Activated T-cell treated with anti-CD3 and anti-CD28 coated beads, Interleukin-2, amount 50 U/mL, for 72 hours (primary cell): ENCODE measurements at places on chromosomes 5 and 9. TPM values are rescaled to one million over a fixed set of nuclear protein-coding genes. Genes with fewer than 3 reads are reported as not detected.
A peak's percentile ranks its signal among the peaks of the same experiment; 100 is the strongest.

Gene NXNL2
- not detected for total RNA-seq

Gene FOXD4L4
- total RNA-seq, result 0.16 TPM

Gene TMEM203
- total RNA-seq, result 33.3 TPM

Gene GPR151
- total RNA-seq, result not detected

Gene STKLD1
- 0.88 TPM for total RNA-seq

Gene ISL1
- total RNA-seq, result not detected

Gene GNA14
- total RNA-seq, result 0.29 TPM

Gene CAMK4
- 96.0 TPM for total RNA-seq

Gene OTP
- total RNA-seq, result not detected

Gene AKNA
- 204 TPM for total RNA-seq

Gene LCN9
- not detected for total RNA-seq

GRCh38 chr9:84301851-84302250 lies 38.7 kb downstream of the SLC28A3 start:
- no peak for DNase-seq

- DNase-seq, result no peak
Observed at GRCh38 chr5:119378075-119378700, 22.4 kb downstream of the TNFAIP8 start.

DNA sequence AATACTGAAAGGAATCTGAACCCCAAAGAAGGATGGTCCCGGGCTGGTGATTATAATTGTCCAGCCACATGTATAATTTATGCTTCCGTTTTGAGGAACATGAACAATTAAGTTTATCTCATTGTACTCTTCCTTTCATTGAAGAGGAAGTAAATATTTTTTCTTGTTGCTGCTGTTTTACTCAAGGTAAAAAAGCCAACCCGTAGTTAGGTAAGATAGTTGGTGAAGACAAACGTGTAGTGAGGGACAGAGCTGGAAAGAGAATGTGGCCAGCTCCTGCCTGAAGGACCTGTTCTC lies 5.1 kb downstream of the RCL1 start:
- no peak for DNase-seq

- DNase-seq, result peak; percentile 34
Observed at GRCh38 chr9:76023715-76024195, 133.3 kb downstream of the PCSK5 start.

DNA sequence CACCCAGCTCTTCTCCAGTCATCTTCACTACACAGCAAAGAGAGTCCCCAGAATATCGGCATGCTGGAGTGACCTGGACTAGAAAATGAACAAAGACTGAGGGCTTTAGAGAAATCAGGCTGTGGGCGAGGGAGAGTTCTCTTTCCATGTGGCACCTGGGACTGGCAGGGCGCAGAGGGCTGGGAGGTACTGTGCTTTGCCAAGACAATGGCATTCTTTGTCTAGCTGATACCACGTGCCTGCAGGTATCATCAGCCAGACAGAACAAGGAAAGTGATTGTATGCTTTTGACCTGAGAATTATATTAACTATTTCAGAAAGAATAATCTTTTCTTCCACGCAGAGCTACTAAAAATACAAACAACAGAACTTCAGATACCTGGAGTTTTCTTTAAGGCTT lies 30.5 kb downstream of the DDX31 start:
- no peak for DNase-seq

- DNase-seq, result no peak
Observed at GRCh38 chr9:93891549-93892310, 63.4 kb downstream of the BARX1 start.

DNA sequence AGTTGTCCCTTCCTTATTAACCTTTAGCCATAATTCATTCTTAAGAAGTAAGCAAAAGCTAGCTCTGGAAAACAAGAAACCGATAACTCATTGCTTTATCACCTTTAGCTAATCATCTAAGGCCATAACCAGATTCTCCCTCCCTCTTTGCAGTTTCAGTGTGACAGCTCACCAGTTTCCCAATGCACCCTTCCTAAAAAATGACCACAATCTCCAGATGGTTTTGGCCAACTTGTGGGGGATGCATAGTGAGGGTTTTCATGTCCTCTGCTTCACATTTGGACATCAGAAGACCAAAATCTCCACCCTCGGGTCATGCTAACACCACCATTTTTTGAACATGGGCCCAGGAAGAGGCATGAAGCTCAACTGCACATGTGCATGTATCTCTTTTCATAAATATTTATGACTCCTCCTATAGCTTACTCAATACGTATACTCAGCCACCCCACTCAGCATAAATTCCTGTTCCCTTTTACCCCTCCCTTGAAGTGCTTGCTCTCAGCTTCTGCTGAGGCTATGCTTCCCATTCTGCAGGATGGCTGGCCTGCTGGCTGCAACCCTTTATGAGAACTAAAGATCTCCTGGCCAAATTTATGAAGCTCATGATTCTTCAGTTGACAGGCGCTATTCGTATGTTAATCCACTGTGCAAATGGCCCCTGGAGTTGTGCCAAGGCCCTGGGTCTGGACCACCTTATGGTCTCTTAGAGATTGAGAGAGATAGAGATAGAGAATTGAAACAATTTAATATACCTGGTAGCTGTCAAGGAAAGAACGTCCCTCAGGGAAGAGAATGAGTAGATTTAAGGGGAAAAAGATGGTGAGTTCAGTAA lies 14.8 kb downstream of the PPP3R2 start:
- no peak for DNase-seq

DNA sequence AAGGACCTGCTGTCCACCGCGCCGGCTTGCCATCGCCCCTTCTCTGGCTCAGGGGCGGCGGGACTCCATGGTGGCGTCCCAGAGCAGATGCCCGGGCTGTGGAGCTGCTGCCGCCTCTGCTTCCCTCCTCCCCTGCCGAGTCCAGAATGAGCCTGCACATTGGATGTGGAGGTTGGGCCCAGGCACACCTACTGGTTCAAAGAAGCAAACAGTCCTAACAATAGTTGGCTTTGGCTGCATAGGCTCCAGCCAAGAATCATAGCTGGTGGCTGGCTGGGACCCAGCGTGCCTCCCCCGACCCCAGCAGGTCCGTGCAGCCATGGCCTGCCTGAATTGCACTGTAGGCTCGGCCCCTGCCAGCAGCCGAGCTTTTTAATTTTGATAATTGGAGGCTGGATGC lies 25.8 kb downstream of the ADAMTSL2 start:
- no peak for DNase-seq

- no peak for DNase-seq
Observed at GRCh38 chr9:94950579-94951323, 224.3 kb downstream of the AOPEP start.

GRCh38 chr9:5767968-5768932 lies 64.7 kb downstream of the ERMP1 start:
- DNase-seq, result peak; percentile 28

DNA sequence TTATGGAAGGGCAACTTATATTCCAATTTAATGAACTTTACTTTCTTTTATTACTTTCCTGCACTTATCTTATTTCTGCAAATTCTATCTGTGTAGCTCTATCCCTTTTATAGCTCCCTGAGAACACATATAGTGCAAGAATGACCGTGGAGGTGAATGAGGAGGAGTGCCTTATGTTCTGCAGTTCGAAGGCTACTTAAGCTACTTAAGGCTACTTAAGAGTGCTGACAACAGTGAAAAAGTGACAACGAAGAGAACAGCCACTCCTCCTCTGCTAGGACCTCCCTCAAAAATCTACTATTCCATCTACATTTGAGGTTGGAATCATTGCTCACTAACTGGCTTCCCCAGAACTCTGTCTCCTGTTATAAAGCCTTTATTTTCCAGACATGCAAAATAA lies 1365.7 kb upstream of the C9orf72 start:
- DNase-seq, result no peak

- DNase-seq, result no peak
Observed at GRCh38 chr5:765948-766631, 18.4 kb downstream of the ZDHHC11B start.

DNA sequence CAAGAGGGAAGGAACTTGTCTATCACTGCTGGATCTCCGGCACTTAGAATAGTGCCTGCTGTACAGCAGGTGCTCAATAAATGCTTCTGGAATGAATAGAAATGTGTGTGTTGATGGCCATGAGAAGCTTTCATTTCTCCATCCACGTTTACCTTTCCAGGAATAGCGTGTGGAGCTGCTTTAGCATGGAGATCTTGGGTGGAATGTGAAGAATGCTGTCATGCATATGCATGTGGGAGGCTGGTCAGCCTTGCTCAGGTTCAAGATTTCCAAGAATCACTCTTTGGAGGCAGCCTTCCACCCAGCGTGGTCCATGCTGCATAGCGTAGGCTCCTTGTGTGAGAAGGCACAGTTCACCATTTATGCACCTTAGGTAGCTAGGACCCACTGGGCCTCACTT lies 19.2 kb downstream of the COL15A1 start:
- no peak for DNase-seq

- DNase-seq, result peak; percentile 50
Observed at GRCh38 chr9:14585730-14586473, 107.3 kb downstream of the ZDHHC21 start.

DNA sequence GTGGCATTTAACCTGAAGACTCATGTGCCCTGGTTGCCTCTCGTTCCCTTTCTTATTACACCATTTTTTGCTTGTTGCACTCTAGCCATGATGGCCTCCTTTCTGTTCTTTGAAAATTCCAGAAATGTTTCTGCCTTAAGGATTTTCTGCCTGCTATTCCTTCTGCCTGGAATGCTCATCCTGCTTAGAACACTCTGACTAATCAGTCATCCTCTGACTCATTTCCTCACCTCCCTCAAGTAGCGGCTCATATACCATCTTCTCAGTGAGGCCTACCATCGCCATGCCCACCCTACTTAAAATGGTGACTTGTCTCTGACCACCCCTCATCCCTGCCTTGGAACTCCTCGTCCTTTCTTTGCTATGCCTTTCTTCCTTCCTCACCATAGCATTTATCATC lies 68.8 kb downstream of the KIF4B start:
- no peak for DNase-seq

- DNase-seq, result no peak
Observed at GRCh38 chr5:178370102-178370501, 137.5 kb upstream of the PHYKPL start.

- DNase-seq, result no peak
Observed at GRCh38 chr9:98157372-98157771, 35.1 kb downstream of the CORO2A start.

DNA sequence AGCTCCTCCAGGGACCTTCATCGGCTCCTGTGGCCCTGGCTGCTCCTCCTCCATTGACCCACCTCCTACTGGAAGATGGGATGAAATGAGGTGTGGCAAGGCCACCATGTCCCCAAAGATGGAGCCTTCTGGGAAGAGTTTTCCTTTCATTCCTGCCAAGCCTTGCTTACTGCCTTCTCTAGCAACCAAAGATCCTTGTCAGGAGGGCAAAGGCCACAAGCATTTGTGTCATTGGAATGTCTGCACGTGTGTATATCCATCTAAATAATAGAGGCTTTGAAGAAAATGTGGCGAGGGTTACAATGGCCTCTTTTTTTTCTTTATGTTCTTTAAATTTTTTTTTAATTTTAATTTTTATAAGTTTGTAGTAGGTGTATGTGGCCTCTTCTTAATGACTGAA lies 313.6 kb downstream of the ARHGEF28 start:
- DNase-seq, result no peak

- no peak for DNase-seq
Observed at GRCh38 chr5:116559673-116560164, 14.9 kb downstream of the SEMA6A start.

- DNase-seq, result peak; percentile 98
Observed at GRCh38 chr9:4792572-4793458, at the start of gene RCL1. RCL1 (plus strand) TSS chr9:4792944; CDS start chr9:4793092, 148 bp downstream.

DNA sequence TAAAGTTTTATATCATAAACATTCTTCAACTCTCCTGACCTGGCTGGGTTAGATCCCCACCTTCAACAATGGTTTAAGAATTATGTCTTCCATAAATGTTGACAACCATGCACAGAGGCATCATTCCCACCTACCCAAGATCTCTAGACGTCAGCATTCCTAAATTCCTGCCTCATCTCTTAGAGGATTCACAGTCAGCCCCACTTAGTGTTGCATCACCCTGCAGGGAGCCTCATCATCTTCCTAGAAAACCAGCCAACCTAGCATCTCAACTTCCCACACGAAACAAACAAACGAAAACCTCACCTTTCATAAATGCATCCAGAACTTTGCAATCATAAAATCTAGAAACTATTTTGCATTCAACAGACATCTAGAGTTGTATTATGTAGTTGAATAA lies 816.1 kb upstream of the C9orf72 start:
- DNase-seq, result no peak

- DNase-seq, result no peak
Observed at GRCh38 chr5:100746730-100747129, 156.4 kb downstream of the ST8SIA4 start.

DNA sequence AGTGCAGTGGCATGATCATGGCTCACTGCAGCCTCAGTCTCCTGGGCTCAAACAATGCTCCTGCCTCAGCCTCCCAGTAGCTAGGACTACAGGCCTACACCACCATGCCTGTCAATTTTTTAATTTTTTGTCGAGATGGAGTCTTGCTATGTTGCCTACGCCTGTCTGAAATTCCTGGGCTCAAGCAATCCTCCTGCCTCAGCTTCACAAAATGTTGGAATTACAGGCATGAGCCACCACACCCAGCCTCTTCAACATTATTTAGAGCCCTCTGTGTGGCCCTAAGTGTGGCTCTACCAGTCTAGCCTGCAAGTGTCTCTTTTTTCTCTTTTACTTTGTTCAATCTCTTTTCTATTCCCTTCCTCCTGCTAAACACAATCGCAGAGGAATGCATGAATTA lies 154.4 kb upstream of the EPB41L4A start:
- DNase-seq, result no peak

- DNase-seq, result no peak
Observed at GRCh38 chr9:86201474-86202337, 57.8 kb downstream of the C9orf153 start.

GRCh38 chr9:1538301-1538700 lies 476.8 kb upstream of the SMARCA2 start:
- no peak for DNase-seq

DNA sequence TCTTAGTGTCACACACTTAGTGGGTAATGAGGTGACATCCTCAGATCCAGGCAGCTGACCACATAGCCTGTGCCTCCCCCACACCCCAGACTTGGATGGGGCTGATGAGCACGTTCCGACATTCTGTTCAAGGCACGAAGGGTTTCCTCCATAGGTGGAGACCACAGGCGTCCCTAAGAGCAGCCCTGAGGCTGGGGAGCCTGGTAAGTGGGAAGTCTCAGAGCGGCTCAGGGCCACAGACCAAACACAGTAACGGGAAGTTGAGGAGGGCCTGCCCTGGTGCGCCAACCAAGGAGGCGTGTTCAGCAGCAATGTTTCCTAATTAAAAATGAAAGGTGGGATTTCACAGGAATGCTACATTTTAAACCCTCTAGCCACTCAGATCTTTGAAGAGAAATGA lies 102.3 kb upstream of the PHYKPL start:
- no peak for DNase-seq

GRCh38 chr9:93114984-93115335 lies 18.9 kb downstream of the CARD19 start:
- no peak for DNase-seq

DNA sequence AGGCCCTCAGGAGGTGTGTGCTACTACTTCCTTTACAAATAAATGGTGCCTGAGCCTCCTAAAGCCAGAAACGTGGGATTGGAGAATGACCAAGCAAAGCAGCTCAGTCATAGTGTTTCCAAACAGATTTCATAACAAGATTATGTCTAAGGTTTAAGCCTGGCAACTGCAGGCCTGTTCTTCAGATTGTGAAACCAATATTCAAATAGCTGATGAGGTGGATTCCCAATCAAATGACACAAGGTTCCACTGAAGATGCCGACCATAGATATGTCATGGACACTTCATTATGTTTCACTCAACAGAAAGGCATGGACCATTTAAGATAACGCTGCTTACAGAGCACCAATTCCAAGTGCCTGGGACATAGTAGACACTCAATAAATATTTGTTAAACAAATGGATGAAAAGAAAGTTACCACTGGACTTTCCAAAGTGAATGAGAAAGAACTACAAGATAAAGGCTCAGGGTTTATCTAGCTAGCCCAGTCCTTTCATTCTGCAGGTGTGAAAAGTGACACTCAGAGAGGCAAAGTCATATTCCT lies 189.5 kb downstream of the ACTL7B start:
- no peak for DNase-seq
